Sigmoid colon (tissue), 7 donors: ENCODE measurements at places on chromosomes 3 and 15. TPM values are rescaled to one million over a fixed set of nuclear protein-coding genes. Genes with fewer than 3 reads are reported as not detected.
A peak's percentile ranks its signal among the peaks of the same experiment; 100 is the strongest.

GRCh38 chr15:92652576-92652966 lies 3.0 kb downstream of the FAM174B start:
- no peaks in the 10 kb centered on the region for H3K36me3 ChIP-seq
- H3K27ac ChIP-seq = no peak overlapping the region

DNA sequence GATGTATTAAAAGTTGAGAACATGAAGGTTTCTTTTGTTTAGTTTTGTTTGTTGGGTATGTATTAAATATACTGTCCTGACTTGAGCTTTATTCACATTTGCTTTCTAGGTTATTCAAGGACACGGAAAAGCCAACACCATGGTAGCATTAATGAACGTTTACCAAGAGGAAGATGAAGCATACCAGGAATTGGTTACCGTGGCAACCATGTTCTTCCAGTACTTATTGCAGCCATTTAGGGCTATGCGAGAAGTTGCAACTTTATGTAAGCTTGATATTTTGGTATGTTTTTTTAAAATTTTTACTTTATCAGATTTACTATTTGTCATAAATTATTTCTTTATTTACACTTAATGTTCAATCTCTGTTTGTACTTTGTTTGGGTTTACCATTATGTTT lies 3.6 kb downstream of the WHAMM start:
- no peak overlapping the region for H3K4me3 ChIP-seq
- no peaks in the 10 kb centered on the region for H3K27me3 ChIP-seq
- H3K27ac ChIP-seq = peak overlapping the region; percentile 15
- DNase-seq = no peak
- H3K4me1 ChIP-seq = peaks cover 15% of the 10 kb centered on the region
- peaks cover 31% of the 10 kb centered on the region for H3K36me3 ChIP-seq

GRCh38 chr3:186151077-186151971 lies 42.4 kb upstream of the ETV5 start:
- H3K4me1 ChIP-seq = no peaks in the 10 kb centered on the region
- no peaks in the 10 kb centered on the region for H3K36me3 ChIP-seq
- DNase-seq = no peak
- no peak overlapping the region for H3K27ac ChIP-seq
- H3K4me3 ChIP-seq = no peak overlapping the region

DNA sequence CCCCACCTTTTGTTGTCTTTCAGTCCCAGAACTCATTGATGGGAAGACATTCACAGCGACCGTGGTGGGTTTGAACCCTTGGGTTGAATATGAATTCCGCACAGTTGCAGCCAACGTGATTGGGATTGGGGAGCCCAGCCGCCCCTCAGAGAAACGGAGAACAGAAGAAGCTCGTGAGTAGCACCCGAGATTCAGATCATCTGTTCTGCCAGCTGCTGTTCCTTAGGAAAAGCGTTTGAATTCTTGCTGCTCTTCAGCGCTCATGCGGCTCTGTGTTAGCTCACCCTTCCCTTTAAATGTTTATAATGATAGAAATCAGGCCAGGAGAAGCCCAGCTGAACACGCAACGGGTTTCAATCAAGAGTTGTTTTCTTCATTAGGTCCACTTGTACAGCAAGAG lies 73.0 kb downstream of the IL5RA start:
- no peaks in the 10 kb centered on the region for H3K27me3 ChIP-seq
- H3K36me3 ChIP-seq = no peaks in the 10 kb centered on the region
- no peaks in the 10 kb centered on the region for H3K4me1 ChIP-seq

DNA sequence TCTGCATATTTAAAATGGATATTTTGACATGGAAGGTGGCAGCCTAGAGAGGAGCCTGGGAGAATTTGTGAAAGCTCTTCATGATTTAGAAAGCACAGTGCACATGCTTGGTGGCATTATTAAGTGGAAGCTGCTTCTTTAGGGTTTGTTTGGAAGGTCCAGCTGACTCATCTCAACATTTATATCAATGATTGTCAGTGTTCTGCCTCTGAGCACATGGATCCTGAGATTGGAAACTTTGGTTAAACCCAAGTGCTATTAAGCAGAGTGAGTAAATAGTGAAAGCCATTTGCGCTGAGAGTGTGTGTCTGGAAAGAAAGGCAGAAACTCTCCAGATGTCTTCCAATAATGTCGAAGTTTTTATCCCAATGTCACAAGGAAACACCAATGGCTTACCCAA lies 7.4 kb downstream of the NOX5 start:
- H3K4me3 ChIP-seq = no peak overlapping the region
- no peaks in the 10 kb centered on the region for H3K36me3 ChIP-seq
- H3K27ac ChIP-seq = no peak overlapping the region

DNA sequence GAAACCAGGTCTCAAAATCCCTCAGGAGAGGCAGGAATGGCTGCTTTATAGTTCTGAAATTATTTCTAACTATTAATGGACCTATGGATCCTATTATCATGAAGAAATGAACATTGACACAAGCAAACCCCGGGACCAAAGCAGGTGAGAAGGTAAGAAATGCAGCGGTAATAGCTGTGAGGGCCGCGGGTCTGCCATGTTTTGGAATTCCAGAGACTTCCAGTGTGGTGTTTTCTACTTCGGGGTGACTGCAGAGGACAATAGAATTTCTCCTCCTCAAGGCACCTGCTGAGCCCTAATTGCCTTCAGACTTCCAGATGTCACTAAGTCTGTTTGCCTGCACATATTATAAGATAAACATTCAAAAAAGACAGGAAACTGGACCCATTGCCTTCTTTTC lies 437.4 kb downstream of the GABRG3 start:
- DNase-seq = no peak
- H3K27ac ChIP-seq = no peak overlapping the region
- no peaks in the 10 kb centered on the region for H3K4me1 ChIP-seq
- no peaks in the 10 kb centered on the region for H3K27me3 ChIP-seq
- H3K36me3 ChIP-seq = no peaks in the 10 kb centered on the region

DNA sequence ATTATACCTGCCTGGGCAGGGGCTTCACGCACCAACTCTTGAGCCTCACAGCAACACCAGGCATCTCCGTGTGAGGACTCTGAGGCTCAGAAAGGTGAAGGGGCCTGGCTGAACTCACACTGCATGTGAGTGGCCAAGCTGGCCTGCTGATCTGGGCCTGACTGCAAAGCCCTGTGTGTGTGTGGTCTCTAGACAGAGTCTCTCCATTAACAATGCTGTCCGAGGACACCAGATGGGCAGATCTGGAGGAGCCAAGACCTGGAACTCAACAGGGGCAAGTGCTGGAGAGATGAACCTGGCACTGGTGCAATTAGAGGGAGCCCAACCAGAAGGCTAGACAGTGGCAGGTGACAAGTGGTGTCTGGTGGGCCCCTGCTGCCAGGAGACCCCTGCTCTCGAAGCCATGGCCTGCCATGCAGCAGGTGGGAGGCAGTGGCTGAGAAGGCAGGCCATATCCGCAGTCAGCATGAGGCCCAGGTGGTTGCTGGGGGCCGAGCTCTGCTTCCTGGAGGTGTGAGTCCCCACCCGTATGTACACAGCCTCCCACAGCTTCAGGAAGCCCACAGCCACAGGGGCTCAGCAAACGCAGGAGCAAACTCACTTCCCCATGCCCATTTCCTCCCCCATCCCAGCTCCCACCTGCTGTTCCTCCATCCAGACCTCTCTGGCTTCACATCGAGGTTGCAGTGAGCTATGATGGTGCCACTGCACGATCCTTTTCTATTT lies 39.0 kb downstream of the CYP11A1 start:
- no peaks in the 10 kb centered on the region for H3K4me1 ChIP-seq
- DNase-seq = no peak
- H3K27me3 ChIP-seq = no peaks in the 10 kb centered on the region
- no peaks in the 10 kb centered on the region for H3K36me3 ChIP-seq
- H3K4me3 ChIP-seq = no peak overlapping the region

DNA sequence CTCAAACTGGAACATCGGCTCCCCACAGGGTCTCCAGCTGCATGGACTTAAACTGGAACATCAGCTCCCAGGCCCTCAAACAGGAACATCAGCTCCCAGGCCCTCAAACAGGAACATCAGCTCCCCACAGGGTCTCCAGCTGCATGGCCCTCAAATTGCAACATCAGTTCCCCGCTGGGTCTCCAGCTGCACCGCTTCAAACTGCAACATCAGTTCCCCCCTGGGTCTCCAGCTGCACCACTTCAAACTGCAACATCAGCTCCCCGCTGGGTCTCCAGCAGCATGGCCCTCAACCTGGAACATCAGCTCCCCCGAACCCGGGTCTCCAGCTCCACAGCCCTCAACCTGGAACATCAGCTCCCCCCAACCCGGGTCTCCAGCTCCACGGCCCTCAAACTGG lies 82.0 kb downstream of the TFRC start:
- H3K4me3 ChIP-seq = no peak overlapping the region
- H3K36me3 ChIP-seq = no peaks in the 10 kb centered on the region
- H3K27me3 ChIP-seq = no peaks in the 10 kb centered on the region
- peak; percentile 42 for DNase-seq

GRCh38 chr15:45604326-45604725 lies 17.1 kb downstream of the BLOC1S6 start:
- DNase-seq = no peak
- no peak overlapping the region for H3K4me3 ChIP-seq
- no peak overlapping the region for H3K27ac ChIP-seq

MASP1 gene
- total RNA-seq = 192 TPM

CIDEC gene
- 5.3 TPM for total RNA-seq

TJP1 gene
- 92.7 TPM for total RNA-seq

DNA sequence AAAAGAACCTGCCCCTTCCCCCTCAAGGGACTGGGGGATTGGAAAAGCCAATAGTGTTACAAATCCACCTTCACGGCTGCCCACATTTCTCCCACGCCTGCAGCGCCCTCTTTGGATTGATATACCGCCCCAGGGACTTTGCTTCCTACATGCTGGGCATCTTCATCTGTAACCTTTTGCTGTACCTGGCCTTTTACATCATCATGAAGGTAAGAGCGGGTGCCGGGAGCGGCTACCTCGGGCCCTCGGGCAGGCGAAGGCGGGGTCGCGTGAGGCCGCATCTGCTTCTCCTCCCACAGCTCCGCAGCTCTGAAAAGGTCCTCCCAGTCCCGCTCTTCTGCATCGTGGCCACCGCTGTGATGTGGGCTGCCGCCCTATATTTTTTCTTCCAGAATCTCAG lies 73.1 kb downstream of the USF3 start:
- no peak for DNase-seq
- H3K27ac ChIP-seq = no peak overlapping the region
- H3K27me3 ChIP-seq = no peaks in the 10 kb centered on the region
- H3K36me3 ChIP-seq = no peaks in the 10 kb centered on the region
- no peak overlapping the region for H3K4me3 ChIP-seq
- H3K4me1 ChIP-seq = peaks cover 12% of the 10 kb centered on the region

- no peak for DNase-seq
- H3K27me3 ChIP-seq = no peaks in the 10 kb centered on the region
- H3K4me1 ChIP-seq = no peaks in the 10 kb centered on the region
- no peaks in the 10 kb centered on the region for H3K36me3 ChIP-seq
- no peak overlapping the region for H3K27ac ChIP-seq
- no peak overlapping the region for H3K4me3 ChIP-seq
These were observed 95.5 kb upstream of the DPPA4 start for GRCh38 chr3:109432833-109433232.

- no peak overlapping the region for H3K27ac ChIP-seq
- no peaks in the 10 kb centered on the region for H3K4me1 ChIP-seq
- no peak overlapping the region for H3K4me3 ChIP-seq
- DNase-seq = no peak
- no peaks in the 10 kb centered on the region for H3K36me3 ChIP-seq
These were observed 211.6 kb downstream of the TNIK start for GRCh38 chr3:171248426-171249111.

LDHAL6B gene
- total RNA-seq = not detected

DNA sequence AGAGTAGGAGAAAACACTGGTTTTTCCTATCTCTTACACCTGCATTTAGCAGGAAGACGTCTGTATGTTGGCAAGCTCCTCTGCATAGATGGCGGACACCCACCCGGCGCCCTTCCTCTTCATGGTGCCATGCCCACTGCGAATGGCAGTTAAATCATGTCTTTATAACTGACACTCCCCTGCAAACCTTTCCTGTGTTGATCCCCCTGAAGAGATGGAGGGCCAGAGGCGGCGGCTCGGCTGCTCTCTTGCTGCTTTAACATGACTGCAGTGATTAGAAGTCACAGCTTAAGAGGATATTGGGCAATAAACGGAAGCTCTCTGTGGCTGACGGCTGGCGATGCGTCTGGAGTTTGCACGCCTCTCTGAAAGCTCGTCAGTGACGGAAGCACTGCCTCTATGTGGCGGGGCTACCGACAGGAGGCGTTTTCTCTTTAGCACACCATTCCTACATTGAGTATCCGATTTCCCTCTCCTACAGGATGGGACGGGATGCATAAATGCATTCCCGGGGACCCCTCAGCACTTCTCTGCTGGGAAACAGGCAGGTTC lies 25.5 kb upstream of the SNRPA1 start:
- DNase-seq = peak; percentile 79
- H3K4me3 ChIP-seq = no peak overlapping the region
- H3K36me3 ChIP-seq = no peaks in the 10 kb centered on the region
- H3K27ac ChIP-seq = no peak overlapping the region

UPK1B gene
- total RNA-seq = not detected

TIPARP gene
- total RNA-seq = 42.8 TPM

ROBO2 gene
- total RNA-seq = 0.33 TPM

- H3K27me3 ChIP-seq = no peaks in the 10 kb centered on the region
- H3K27ac ChIP-seq = peak overlapping the region; percentile 77
- no peaks in the 10 kb centered on the region for H3K36me3 ChIP-seq
- no peak for DNase-seq
These were observed 61.9 kb downstream of the SMAD3 start for GRCh38 chr15:67127331-67127664.

SCN5A gene
- total RNA-seq = 0.71 TPM

DNA sequence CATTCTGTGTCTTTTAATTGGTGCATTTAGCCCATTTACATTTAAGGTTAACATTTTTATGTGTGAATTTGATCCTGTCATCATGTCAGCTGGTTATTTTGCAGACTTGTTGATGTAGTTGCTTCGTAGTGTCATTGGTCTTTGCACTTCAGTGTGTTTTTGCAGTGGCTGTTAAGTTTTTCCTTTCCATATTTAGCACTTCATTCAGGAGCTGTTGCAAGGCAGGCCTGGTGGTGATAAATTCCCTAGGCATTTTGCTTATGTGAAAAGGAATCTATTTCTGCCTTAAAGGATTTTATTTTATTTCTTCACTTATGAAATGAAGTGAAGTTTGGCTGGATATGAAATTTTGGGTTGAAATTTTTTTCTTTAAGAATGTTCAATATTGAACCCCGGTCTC lies 70.2 kb upstream of the CD96 start:
- H3K27me3 ChIP-seq = no peaks in the 10 kb centered on the region
- H3K36me3 ChIP-seq = no peaks in the 10 kb centered on the region
- no peaks in the 10 kb centered on the region for H3K4me1 ChIP-seq
- DNase-seq = no peak
- no peak overlapping the region for H3K27ac ChIP-seq
